ENCODE measurements at places on chromosomes 12 and 14. TPM values are rescaled to one million over a fixed set of nuclear protein-coding genes. Genes with fewer than 3 reads are reported as not detected.

Gene COL2A1
- 0.03 TPM for total RNA-seq

Gene MYH7
- 0.05 TPM for total RNA-seq

Gene HNF1A
- total RNA-seq, result not detected

Gene SERPINA10
- total RNA-seq, result not detected

Gene TAS2R30
- 0.75 TPM for total RNA-seq

Gene ACSM4
- not detected for total RNA-seq

Gene SLCO1A2
- total RNA-seq, result not detected

Gene SUDS3
- total RNA-seq, result 56.0 TPM

Gene BHLHE41
- total RNA-seq, result 9.5 TPM

Gene SOAT2
- not detected for total RNA-seq

Gene ADSS1
- 8.9 TPM for total RNA-seq

Gene SLC39A5
- total RNA-seq, result not detected

Gene APEX1
- total RNA-seq, result 62.6 TPM

Gene ANKRD52
- total RNA-seq, result 13.5 TPM

Gene B4GALNT1
- total RNA-seq, result 11.2 TPM
